ENCODE measurements at places on chromosomes 16 and 17. TPM values are rescaled to one million over a fixed set of nuclear protein-coding genes. Genes with fewer than 3 reads are reported as not detected.

Gene MRPL45
- total RNA-seq, result 60.6 TPM

Gene RBFOX1
- not detected for total RNA-seq

Gene GP1BA
- not detected for total RNA-seq

Gene RRAD
- 12.1 TPM for total RNA-seq
